Activated CD8-positive, alpha-beta T cell treated with anti-CD3 and anti-CD28 coated beads, Interleukin-2, amount 10 ng/mL, durations not matched to agents 7 days and 5 days (primary cell): ENCODE measurements at places on chromosomes 6 and 20. TPM values are rescaled to one million over a fixed set of nuclear protein-coding genes. Genes with fewer than 3 reads are reported as not detected.

DNA sequence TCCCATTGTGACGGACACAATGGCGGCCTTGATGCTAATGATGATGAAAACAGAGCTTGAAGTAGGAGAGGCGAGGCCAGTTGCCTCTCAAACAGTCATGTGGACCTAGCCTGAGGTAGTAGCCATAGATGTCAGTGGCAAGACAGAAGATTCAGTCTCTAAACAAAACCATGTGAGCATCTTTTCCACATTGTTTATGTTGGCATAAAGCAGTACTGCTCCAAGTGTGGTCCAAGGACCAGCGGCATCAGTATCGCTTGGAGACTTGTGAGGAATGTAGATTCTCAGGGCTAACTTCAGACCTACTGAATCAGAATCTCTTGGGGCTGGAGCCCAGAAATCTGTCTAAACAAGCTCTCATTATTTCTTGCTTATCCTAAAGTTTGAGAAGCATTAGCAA is 312.8 kb upstream of the JAG1 start:
- no peaks in the 10 kb centered on the region for H3K4me1 ChIP-seq
- no peak overlapping the region for H3K27ac ChIP-seq
- no peaks in the 10 kb centered on the region for H3K36me3 ChIP-seq

GRCh38 chr6:56430629-56431600 is 183.5 kb upstream of the COL21A1 start:
- no peak for DNase-seq
- H3K27ac ChIP-seq, result no peak overlapping the region
- H3K4me3 ChIP-seq, result no peak overlapping the region
- H3K4me1 ChIP-seq, result no peaks in the 10 kb centered on the region
- no peaks in the 10 kb centered on the region for H3K27me3 ChIP-seq

- H3K36me3 ChIP-seq, result no peaks in the 10 kb centered on the region
- H3K4me3 ChIP-seq, result no peak overlapping the region
- no peaks in the 10 kb centered on the region for H3K4me1 ChIP-seq
- H3K27ac ChIP-seq, result no peak overlapping the region
Observed at GRCh38 chr6:4510906-4511640, 265.1 kb upstream of the CDYL start.

The TMEM217 gene
- 3.1 TPM for total RNA-seq

DNA sequence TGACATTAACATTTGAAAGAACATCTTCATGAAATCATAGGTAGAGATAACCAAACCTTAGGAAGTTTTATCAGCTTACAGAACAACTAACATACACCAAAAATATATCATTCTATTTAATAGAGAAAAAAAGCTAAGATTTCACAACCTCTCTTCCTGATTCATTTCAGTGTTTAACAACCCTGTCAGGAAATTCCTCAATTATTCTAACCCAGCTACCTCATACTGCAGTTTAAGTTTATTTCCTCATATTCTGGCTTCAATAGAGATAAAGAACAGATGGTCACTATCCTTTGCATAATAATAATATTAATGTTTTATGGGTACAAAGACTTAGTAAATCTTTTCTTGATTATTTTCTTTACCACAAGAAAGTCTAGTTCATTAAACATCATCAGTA is 112.9 kb upstream of the HSF2 start:
- no peak overlapping the region for H3K4me3 ChIP-seq
- DNase-seq, result no peak
- H3K36me3 ChIP-seq, result no peaks in the 10 kb centered on the region
- H3K27ac ChIP-seq, result no peak overlapping the region
- no peaks in the 10 kb centered on the region for H3K27me3 ChIP-seq

DNA sequence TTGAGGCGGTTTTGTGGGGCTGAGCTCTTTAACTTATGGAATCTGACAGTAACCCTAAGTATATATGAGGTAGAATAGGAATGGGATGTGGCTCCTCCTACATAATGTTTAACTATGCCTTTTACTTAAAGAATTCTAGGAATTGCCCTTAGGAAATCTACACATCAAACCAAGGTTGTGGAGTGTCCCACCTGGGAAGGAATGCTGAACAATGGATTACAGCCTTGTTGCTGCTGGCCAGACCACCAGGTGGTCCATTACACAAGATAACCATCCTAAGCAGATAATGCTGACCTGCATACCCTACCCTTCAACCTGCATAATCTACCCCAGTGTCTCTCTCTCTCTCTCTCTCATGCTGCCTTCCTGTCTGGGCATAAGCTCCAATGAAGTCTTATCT is 35.0 kb upstream of the SLC22A16 start:
- no peaks in the 10 kb centered on the region for H3K4me1 ChIP-seq
- H3K4me3 ChIP-seq, result no peak overlapping the region
- peaks cover 17% of the 10 kb centered on the region for H3K27me3 ChIP-seq

The SPAG4 gene
- total RNA-seq, result 5.0 TPM

GRCh38 chr6:108690326-108691049 is 129.8 kb downstream of the FOXO3 start:
- H3K27ac ChIP-seq, result no peak overlapping the region
- no peak for DNase-seq
- H3K36me3 ChIP-seq, result peaks cover 3% of the 10 kb centered on the region
- peaks cover 11% of the 10 kb centered on the region for H3K4me1 ChIP-seq
- H3K27me3 ChIP-seq, result no peaks in the 10 kb centered on the region
- H3K4me3 ChIP-seq, result no peak overlapping the region

The PPARD gene
- total RNA-seq, result 36.7 TPM

GRCh38 chr6:28468056-28468455 is 24.8 kb upstream of the ZSCAN23 start:
- DNase-seq, result no peak
- no peaks in the 10 kb centered on the region for H3K36me3 ChIP-seq
- H3K4me3 ChIP-seq, result no peak overlapping the region
- no peaks in the 10 kb centered on the region for H3K4me1 ChIP-seq
- peaks cover 46% of the 10 kb centered on the region for H3K27me3 ChIP-seq
- no peak overlapping the region for H3K27ac ChIP-seq

- H3K36me3 ChIP-seq, result no peaks in the 10 kb centered on the region
- peaks cover 10% of the 10 kb centered on the region for H3K4me1 ChIP-seq
- no peak overlapping the region for H3K27ac ChIP-seq
Observed at GRCh38 chr6:159935065-159935464, 33.8 kb upstream of the IGF2R start.
